ENCODE measurements at places on chromosomes 7 and 10.
A peak's percentile ranks its signal among the peaks of the same experiment; 100 is the strongest.

GRCh38 chr7:2666588-2667250 is 21.3 kb upstream of the AMZ1 start:
- no peak for DNase-seq

DNA sequence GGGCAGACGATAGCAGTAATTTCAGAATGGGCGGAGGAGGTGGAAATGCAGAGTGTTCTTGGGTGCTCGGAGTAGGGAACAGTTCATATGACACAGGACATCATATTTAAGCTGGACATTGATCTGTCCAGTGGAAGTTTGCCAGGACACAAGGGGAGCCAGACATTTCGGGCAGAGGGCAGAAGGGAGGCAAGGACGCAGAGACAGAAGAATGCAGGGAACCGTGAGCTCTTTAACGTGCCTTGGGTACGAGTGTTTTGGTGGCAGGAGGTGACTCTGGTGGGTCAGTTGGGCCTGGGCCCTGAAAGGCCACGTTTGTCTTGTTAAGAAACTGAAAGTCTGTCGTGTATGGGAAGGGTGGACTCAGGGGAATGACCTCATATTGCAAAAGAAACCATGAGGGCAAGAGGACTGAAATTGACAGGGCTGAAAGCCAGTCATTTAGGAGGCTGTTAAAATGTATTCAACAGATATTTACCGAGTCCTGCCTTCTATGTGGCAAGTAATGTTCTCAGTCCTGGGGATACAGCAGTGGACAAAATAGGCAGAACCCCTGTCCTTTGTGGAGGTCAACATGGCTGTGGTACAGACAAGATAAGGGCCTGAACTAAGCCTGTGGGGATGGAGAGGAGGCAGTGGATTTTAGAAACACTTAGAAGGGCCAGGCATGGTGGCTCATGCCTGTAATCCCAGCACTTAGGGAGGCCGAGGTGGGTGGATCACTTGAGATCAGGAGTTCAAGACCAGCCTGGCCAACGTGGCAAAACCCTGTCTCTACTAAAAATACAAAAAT is 2.2 kb downstream of the OPTN start:
- DNase-seq, result peak; percentile 63

- DNase-seq, result peak; percentile 60
These were observed 11.7 kb downstream of the ADIRF start for GRCh38 chr10:86979977-86980448.

- no peak for DNase-seq
These were observed 184.8 kb upstream of the NRP1 start for GRCh38 chr10:33519130-33519860.

- DNase-seq, result no peak
These were observed 19.9 kb downstream of the KLF6 start for GRCh38 chr10:3765146-3765545.

GRCh38 chr7:125241548-125241947 is 311.9 kb upstream of the POT1 start:
- no peak for DNase-seq

- no peak for DNase-seq
These were observed 11.0 kb downstream of the NXPH1 start for GRCh38 chr7:8444468-8444769.

- DNase-seq, result no peak
These were observed 49.5 kb upstream of the ADAM12 start for GRCh38 chr10:126437635-126438406.

DNA sequence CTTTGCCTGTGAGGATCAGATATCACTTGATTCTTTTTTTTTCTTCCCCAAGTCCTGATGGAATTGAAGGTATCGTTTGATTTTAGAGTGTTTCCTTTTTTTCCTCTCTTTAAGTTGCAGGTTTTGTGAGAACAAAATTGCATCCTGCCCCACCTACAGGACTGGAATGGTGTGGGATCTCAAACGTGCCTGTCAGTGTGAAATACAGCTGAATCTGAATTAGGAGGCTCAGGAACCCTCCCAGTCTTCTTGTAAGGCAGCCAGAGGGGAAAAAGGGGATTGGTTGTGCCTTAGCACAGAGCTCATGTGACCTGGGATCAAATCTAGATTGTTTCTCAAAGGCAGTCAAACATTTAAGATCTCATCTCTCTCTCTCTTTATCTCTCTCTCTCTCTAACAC is 32.7 kb upstream of the KLHL7 start:
- DNase-seq, result no peak

DNA sequence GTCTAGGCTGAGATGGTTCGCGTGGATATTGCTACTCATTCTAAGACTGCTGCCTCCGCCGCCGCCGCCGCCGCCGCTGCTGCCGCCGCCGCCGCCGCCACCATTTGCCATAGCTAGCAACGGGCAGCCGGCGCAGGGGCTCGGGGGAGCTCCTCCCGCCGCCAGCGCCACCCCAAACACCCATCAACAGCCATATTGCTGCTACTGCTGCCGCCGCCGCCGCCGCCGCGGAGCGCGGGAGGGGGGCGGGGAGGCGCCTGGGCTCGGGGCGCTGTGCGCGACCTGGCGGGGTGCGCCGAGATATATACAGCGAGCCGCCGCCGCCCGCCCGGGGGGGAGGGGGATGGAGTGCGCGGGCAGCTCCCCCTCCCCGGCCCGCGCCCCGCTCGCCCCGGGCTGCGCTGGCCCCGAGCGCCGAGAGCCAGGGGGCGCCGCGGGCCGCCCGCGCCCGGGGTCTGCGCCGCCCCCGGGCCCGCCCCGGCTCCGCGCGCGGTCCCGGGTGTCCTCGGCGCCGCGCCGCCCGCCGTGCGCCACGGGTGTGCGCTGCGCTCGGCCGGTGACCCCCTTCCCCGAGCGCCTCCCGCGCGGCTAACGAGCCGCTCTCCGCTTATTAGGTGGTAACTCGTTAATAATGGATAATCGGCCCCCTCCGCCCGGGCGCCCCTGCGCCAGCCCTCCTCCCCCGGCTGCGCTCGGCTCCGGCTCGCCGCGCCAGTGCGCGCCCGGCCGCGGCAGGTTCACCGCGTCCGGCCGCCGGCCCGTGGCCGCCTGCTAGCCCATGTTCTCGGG is at the start of gene KCNMA1:
KCNMA1 (minus strand) TSS at position 277 of the 789 bp plus-strand sequence.
- no peak for DNase-seq

GRCh38 chr7:40243076-40243475 is 108.3 kb downstream of the SUGCT start:
- no peak for DNase-seq

DNA sequence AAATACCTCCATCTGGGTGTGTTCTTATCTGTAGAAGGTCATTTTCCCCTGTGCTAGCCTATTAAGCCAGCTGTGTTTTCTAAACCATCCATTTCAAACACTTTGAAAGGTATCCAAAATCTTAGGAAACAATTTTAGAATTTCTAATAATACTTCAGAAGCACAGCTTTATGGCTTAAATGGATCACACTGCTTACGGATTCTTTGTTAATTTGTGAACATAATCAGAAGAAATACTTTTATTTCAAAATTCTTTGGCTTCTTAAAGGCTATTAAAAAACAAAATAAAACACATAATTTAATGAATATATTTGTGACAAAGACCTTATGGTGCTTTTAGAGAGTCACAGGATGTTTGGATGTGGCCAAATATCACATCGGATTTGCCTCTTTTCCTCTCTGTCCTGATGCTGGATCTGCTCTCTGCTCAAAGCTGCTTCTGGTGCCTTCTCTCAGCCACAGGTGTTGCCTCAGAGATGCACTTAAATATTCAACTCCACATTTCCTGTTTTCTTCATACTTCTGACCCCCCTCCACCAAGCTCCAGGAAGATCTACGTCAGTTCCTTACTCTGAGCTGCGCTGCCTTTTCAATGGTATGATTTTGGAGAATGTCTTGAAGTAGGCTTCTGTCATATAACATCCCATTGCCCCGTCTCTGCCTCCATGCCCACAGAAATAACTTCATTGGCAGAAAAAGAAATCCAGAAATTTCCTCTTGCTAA is 230.6 kb downstream of the MLLT10 start:
- no peak for DNase-seq

GRCh38 chr10:72832701-72833100 is 60.8 kb upstream of the OIT3 start:
- DNase-seq, result peak; percentile 43

DNA sequence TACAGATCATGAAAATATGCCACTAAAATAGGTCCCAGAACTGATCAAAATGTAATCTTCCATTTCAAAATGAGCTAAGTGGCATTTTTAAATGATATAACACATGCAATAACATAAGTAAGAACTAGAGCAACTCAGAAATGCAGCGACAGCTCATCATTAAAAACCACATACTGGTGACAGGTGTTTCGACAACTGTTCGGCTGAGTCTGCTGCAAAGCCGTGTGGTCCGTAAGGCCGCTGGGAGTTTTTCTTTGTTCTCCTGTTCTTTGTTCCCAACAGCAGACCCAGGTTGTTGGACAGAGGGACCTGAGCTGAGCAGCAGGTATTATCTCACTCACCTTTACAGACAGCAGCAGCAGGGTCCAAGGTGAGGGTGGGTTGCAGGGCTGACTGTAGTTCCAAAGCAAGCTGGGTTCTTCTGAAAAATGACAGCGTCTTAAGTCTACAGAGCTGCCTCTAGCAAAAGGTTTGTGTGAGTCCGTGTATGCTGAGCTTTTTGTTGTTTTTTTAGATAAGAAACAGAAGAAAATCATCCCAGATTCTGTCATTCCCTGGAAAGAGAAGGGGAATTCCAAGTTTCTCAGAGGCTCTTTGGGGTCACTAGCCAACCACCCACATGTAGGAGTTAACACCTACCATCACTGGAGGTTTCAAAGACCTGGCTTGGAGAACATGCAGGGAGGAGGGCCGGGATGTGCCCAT is 45.4 kb upstream of the MACROH2A2 start:
- DNase-seq, result peak; percentile 62

DNA sequence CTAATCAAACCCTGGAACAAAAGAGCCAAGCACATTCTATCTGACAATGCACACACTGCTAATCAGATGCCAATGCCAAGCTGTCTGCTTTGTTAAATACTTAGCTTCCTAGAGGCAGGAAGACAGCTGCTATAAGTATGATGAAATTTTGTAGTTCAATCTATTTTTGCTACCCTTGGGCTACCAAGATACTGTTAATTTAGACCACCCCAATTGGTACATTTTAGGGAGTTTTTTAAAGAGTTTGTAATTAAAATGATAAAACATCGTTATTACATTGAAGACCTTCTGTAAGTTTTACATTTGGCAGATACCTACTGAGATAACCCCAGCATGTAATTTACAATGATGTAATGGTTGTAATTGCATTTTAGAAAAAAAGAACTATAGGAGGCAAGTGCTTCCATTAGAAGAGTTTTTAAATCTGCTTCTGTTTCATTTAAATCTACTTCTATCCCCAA is 268.5 kb downstream of the ADK start:
- DNase-seq, result peak; percentile 10

- no peak for DNase-seq
These were observed 16.1 kb downstream of the MYO1G start for GRCh38 chr7:44962483-44963251.

DNA sequence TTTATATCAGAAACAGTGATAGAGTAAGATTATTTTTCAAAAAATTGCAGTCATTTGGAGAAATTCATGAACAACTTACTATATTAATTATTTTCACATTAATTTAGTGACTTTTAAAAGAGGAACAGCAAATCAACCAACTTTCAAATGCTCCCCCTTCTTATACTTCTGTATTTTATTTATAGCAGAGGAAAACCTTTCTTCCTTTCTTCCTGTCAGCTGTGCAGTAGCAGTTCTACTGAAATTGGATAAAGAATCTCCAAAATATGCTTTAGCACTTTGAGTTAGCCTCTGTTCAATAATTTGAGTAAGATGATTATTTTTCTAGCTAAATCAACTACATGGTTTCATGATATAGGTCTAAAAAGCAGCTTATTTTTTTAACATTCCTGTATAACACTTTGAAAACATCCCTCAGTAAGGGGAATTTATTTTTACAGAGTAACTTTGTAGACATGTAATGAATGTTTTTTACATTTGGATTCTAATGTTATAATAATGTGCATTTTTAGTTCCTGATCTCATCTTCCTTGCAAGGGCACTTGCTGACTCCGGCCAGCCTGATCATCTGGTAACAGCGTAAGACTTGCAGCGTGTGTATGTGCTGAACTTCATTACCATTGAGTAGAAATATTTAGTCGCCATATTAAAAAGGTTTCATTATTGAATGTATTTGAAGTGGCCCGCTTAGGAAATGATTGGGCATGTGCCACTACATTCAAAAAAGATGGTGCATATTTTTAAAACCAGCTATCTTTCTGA is 158.3 kb upstream of the HDAC9 start:
- DNase-seq, result no peak

DNA sequence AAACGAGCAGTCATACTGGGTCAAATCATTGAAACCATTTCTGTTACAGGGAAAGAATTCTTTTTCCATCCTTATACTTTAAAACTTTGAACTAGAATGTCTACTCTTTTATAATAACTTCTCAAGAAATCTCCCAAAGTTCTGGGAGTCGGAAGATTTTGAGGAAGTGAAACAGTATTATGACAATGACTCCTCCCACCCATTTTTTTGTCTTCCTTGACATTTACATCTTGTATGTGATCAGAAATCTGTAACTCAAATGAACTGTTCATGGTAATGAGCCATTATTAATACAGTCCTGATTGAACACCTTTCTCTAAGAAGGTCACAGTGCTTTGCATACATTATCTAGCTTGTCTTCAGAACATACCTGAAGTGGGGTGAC is 227.4 kb downstream of the CELF2 start:
- DNase-seq, result no peak

DNA sequence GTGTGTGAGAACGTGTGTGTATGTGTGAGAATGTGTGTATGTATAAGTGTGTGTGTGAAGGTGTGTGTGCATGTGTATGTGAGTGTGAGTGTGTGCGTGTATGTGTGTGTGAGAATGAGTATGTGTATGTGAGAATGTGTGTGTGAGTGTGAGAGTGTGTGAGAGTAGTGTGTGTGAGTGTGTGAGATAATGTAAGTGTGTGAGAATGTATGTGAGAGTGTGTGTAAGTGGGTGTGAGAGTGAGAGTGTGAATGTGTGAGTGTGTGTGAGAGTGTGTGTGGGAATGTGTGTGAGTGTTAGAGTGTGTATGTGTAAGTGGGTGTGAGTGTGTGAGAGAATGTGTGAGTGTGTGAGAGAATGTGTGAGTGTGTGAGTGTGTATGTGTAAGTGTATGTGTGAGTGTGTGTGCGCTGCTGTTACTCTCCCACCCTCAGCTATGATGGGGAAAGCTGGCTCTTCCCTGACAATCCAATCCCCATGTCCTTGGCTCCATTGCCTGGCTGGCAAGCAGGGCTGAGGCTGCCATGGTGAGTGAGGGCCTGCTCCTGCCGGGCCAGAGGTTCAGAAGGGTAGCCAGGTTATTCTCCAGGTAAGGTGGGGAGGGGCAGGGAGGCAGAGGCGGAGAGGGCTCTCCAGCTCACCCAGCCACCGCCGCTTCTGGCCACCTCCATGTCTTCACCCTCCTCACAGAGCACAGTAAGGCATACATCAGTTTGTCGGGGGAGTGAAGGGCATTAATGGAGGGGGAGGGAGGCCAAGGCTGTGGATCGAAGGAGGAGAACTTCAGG is 72.6 kb upstream of the PCBD1 start:
- no peak for DNase-seq

DNA sequence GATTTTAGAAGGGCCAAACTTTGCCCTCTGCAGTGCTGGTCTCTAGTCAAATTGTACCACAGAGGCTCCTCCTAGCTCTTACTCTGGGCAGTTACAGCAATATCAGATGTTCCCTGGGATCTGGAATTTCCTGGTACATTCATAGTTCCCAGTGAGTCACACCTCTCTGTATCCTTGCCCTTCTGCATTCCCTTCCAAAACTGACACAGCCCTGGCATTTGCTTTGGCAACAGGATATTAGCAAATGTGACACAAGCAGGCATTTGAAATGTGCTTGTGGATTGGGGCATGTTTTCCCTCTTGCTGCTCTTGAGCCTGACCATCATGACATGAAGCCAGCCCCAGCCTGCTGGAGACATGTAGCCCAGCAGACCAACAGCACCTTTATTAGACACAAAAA is 284.7 kb upstream of the AKR1E2 start:
- peak; percentile 90 for DNase-seq

GRCh38 chr10:129780198-129780597 is 183.9 kb downstream of the EBF3 start:
- no peak for DNase-seq
